WTC11 (cell line): ENCODE measurements at places on chromosomes 5 and 9.

- DNase-seq, result peak; percentile 81
Measured at GRCh38 chr5:181246276-181247049, 2.8 kb upstream of the RACK1 start.

DNA sequence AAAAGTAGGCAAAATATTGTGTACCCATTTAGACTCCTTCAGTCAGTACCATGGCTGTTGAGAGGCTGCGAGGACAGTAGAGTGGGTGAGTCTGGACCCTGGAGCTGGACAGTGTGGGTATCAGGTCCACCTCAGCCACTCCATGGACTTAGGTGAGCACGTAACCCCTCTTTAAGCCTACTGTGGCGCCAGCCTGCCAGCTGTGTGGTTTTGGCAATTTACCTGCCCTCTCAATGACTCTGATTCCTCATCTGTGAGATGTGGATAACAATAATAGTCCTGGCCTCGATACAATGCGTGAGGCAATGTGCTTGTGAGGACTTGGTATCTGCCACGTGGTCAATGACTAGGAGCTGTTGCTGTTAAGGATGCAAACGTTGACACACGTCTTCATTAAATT is 17.9 kb downstream of the SLC1A3 start:
- DNase-seq, result no peak

- no peak for DNase-seq
Measured at GRCh38 chr5:130529511-130530485, 625.5 kb downstream of the CHSY3 start.

DNA sequence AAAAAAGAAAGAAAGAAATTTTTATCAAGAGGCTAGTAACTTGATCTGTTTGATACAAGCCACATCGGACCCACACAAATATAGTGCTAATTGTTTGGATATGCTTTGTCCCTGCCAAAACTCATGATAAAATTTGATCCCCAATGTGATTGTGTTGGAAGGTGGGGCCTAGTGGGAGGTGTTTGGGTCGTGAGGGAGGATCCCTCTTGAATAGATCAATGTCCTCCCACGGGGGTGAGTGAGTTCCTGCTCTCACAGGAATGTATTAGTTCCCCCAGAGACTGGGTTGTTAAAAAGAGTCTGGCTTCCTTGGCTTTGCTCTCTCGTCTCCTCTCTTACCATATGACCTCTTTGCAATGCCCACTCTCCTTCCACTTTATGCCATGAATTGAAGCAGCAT is 80.6 kb upstream of the CPLX2 start:
- no peak for DNase-seq

DNA sequence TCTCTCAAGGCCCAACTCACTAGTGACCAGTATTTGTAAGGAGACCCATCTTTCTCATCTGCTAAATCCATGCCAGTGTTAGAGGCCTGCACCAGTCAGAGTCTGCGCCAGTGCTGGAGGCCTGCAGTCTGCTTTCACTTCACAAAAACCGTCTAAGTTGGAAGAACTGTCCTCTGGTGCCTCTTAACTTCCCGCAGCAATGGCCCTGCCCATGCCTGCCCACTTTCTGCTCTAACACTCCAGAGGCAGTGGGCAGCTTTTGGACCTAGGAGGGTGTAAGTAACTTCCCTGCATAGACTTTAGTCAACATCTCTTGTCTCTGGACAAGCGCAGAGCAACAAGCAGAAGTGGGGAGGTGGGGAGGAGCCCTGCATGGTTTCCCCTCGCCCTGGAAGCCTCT is 152.9 kb downstream of the AUH start:
- no peak for DNase-seq

- no peak for DNase-seq
Measured at GRCh38 chr9:22165144-22165543, 156.0 kb upstream of the CDKN2B start.

DNA sequence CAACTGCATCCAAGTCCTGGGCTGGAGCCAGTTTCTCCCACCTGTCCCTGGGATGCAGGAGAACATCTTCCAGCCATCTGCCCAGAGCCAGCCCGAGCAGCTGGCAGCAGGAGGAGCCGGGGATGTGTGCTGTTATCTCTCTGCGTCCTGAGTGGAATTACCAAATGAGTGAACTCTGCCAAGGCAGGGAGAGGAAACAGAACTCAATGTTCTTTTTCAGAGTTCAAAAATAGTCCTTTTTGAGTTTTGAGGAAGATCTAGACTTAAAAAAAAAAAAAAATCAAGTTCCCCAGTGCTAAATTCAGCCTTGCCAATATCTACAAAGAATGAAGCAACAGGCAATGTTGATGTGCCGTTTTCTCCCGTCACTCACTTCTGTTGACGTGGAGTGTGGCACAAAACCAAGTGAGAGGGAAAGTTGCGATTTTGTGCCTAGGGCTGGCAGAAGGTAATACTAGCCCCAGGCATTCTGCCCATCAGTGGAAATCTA is 56.2 kb downstream of the TMOD1 start:
- no peak for DNase-seq

DNA sequence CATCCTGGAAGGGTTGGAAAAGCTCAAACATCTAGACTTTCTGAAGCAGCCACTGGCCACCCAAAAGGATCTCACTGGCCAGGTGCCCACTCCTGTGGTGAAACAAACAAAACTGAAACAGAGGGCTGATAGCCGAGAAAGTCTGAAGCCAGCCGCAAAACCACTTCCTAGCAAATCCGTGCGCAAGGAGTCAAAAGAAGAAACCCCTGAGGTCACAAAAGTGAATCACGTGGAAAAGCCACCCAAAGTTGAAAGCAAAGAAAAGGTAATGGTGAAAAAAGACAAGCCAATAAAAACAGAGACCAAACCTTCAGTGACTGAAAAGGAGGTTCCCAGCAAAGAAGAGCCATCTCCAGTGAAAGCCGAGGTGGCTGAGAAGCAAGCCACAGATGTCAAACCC is 87.6 kb downstream of the MAP1B start:
- no peak for DNase-seq

DNA sequence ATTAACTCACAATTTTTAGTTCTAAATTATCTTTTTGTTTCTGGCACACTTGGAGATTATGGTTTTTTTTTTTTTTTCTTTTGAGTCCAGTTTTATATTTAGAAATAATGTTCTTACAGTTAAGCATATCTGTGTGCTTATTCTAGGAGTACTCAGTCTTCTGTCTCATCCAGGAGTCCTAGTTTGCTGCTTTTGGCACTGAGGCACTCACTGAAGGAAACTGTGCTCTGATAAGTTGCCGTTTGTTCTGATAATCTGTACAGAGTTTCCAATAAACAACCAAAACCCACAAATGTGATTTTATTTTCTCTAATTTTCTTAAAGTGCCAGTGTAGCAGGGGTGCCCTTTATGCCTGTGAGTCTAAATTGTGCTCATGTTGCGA is 251.0 kb downstream of the LRRC70 start:
- DNase-seq, result no peak

DNA sequence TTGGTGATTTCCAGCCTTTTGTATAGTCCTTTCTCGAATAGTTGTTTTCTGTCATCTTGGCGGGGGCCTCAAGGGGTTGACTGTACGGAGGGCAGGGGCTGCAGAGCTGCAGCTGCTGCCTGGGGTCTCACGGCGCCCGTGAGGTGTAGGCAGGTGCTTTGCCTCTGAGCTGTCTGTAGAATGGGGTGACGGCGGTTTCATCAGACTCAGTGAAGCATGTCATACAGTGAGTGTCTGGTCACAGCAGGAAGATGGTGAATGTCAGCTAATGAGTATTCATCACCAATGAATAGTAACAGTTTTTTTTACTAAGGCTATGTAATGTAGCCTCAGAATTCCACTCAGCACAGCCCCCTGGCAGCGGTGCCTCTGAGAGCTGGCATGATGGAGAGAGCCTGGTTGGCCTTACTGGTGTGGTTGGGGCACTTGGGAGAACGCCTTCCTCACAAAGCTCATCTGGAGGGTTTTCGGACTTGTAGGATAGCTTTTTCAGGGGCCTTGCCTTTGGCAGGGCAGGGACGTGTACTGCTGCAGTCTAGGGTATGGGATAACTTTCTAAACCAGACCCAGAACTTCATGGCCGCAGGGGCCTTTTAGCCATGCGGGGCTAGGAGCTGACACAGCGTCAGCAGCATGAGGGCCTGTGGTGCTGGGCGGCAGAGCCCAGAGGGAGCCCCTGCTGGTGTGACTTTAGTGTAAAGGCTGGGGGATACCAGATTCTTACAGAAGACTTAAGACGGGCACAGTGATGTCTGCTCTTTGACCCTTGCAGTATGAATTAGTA is 15.0 kb downstream of the TENT4A start:
- no peak for DNase-seq

- peak; percentile 80 for DNase-seq
Measured at GRCh38 chr9:117411547-117411946, 3.3 kb downstream of the ASTN2 start.

DNA sequence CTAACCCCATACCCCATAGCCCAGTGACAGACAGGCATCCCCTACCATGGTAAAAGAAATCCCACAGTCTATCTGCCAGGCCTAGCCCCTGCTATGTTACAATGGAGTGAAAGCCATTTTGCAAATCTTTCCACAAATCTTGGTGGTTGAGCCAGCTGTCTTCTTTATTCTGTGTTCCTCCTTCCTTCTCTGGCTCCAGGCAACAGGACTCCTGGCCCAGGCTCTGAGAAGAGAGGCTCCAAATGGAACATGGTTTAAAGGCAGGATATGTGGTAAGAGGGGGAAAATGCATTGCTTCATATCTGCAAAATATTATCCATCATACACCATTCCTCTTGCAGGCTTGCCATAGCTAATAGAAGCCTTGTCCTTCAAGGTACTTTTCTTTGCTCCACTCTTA is 25.2 kb downstream of the FGF1 start:
- no peak for DNase-seq

DNA sequence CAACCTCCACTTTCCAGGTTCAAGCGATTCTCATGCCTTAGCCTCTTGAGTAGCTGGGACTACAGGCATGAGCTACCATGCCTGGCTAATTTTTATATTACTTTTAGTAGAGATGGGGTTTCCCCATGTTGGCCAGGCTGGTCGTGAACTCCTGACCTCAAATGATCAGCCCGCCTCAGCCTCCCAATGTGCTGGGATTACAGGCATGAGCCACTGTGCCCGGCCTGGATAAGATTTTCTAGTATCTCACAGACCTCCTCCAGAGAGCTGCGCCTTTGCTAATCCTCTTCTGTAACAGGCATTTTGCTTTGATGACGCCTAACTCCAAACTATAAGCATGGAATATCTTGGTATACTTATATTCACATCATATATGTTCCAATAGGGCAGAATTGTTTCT is 99.4 kb downstream of the FSTL4 start:
- DNase-seq, result no peak

GRCh38 chr9:27154908-27155307 is 45.9 kb downstream of the TEK start:
- no peak for DNase-seq

DNA sequence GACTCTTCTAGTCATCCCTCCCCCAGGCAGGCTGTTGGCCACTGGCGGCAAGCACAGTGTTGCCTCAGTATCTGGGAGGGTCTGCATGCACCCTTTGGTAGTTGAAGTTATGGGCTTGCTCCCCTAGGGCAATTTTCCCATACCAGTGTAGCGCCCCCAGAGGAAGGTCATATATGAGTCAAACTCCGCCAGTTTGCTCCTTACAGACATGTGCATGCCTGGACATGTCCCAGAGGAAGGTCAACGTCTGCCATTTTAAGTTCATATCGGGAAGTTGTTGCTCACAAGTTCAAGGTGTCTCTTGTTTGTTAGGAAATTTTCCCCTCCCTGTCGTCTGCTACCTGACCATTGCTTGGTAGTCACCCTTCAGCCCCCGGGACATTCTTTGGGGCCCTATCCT is 51.3 kb upstream of the MROH2B start:
- DNase-seq, result peak; percentile 18

GRCh38 chr9:126222835-126223431 is 103.7 kb upstream of the MVB12B start:
- no peak for DNase-seq

DNA sequence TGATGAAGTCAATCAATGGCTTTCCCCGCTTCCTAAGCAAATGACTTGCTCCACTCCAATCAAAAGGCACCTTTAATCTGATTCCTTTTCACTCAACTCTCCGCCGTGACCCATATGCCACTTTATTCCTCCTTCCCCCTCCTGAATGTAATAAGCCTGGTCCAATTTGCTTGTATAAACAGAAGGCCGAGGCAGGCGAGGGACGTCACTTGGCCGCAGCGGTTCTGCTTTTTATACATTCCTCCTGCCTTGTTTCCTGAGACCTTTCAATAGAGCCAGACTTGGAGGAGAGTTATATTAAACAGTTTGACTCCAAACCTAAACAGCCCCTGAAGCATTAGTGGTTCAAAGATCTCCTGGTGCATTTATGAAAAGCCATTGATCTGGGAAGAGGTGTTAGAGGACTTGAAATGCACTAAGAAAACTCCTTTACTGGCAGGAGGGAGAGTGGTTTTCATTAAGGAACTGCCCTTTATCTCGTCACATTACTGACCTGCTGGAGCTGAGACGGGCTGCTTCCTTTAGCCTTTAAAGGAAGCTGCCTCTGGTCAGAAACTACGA is 273.4 kb downstream of the SLIT3 start:
- DNase-seq, result no peak

- DNase-seq, result no peak
Measured at GRCh38 chr5:82735160-82735789, 341.9 kb downstream of the TMEM167A start.

DNA sequence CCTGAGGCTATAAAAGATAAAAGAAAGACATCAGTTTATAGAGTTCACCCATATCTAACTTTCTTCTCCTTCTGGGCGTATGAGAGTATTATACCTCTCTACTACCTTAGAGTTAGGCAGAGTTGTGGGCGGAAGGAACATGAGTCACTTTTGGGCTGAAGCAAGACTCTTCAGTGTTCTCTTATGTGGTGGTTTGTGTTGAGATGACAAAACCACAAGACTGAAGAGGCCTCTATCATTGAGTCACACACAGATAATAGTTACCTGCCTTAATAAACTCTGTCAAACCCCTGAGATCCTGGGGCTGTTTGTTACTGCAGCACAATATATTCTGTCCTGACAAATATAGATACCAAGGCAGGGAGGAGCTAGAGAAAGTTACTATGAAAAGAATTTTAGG is 184.2 kb downstream of the EFNA5 start:
- no peak for DNase-seq

GRCh38 chr5:65737842-65738241 is 15.8 kb downstream of the NLN start:
- no peak for DNase-seq

DNA sequence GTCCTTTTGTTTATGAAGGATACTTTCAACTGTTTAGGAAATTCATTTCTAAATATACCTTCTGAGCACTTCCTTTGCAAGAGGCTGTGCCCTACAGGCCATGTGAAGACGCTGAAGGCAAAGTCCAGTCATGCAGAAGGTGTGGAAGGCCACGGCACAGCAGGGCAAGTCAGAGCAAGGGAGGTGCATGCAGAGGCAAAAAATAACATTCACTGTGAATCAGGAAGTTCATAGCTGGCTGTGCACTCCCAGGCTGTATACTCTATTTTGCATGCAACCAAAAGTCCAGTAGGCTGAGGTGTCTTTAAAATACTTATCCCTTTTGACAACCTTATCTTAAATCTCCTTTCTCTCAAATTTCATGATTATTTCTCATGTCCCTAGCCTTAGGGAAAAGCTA is 50.3 kb downstream of the GNAQ start:
- no peak for DNase-seq
